ENCODE measurements at places on chromosomes 4 and X.

GRCh38 chrX:21738210-21738949, 19.5 kb downstream of the SMPX start:
- DNase-seq = peak; percentile 5

GRCh38 chrX:4663085-4663484, 949.6 kb upstream of the PRKX start:
- DNase-seq = no peak

DNA sequence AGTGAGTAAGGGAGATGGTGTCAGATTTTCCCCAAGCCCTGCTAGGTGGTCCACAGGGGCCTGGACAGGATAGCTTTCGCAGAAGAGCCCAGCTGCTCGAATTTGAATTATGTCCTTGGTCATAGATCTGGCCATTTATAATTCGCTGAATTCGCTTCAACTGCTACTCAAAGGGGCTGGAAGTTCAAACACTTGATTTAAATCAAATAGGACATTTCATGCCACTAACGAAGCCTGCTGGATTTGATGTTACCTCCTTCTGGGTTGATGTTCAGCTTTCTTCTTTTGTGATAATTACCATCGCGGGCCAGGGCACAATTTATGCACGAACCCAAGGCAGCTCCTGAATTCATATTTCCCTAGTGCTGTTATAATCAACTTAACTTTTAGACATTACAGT, 67.0 kb downstream of the CLCN4 start:
- no peak for DNase-seq

DNA sequence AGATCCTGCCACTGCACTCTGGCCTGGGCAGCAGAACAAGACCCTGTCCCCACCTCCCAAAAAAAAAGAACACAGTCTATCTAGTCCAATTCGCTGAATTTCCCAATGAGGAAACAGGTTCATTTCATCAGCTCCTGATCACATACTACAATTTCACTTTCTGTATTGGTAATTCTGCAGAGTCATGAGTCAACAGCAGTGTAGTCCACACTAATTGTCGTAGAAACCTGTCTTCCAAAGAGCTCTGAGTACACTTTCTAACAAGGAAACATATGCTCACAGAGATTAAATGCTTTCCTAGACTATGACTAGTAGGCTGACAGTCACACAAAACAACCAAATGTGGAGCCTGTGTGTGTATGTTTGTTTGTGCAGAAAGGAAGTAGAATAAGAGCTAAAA, 91.9 kb downstream of the GPC4 start:
- DNase-seq = no peak

DNA sequence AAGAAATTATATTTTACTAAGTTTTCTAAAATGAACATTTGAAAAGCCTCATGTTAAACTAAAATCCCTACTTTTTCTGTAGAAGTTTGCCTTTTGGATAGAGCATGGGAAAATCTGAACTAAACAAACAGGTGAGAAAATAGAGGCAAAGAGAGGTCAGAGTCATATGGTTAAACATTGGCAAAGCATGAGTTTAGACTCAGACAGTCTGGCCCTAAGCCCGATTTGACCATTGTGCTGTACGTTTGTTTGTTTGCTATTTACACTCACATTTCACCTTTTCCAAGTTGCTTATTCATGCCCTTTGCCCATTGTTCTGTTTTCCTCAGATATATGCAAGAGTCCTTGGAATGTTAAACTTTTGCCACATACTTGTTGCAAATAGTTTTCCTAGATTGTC, 85.4 kb downstream of the TIGD2 start:
- DNase-seq = no peak

Data from hepatic stellate cell (primary cell).